ENCODE measurements at places on chromosomes 2 and 18.
A peak's percentile ranks its signal among the peaks of the same experiment; 100 is the strongest.

DNA sequence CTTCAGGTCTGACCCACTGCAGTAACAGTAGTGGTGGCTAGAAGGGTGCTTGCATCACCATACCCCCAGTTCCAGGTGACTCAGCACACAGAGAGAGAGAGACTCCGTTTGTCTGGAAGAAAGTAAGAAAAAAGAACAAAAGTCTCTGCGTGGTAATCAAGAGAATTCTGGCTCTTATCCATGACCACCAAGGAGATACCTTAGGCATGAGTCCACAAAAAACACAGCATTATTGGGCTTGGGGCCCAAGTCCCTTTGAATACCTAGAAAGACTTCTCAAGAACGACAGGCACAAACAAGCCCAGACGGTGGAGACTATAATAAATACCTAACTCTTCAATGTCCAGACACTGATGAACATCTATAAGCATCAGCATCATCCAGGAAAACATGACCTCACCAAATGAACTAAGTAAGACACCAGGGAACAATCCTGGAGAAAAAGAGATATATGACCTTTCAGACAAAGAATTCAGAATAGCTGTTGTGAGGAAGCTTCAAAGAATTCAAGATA lies 21.7 kb upstream of the BAZ2B start:
- no peak for DNase-seq

- DNase-seq = no peak
Measured at GRCh38 chr2:43391878-43392215, 165.4 kb upstream of the ZFP36L2 start.

DNA sequence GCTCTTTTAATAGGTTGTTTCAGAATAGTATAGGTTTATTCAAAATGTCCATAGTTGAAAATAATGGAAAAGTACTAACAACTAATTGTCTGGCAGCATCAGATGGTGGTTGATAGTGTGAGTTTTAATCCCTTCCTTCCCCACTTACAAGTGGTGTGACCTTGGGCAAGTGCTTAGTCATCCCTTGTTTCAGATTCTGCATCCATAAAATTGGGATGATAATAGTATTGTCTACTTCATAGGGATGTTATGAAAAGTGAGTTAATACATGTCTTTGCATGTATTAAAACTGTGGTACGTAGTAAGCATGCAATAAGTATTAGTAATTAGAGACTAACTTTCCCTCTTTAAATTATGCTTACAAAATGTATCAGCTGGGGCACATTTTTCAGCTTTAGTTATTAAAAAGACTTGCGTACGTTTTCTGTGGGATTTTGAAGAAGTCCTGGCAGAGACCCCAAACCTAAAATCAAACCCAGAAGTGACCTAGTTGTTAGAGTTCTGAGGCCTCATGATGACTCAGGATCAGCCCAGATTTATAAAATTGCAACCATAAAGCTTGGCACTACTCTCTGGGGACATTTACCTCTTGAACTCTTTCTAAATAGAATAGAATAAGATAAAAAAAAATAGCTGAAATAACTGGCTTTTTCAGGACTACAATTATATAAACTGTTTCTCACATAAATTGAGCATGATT lies 8.6 kb downstream of the ITGA4 start:
- DNase-seq = no peak

- no peak for DNase-seq
Measured at GRCh38 chr2:29072971-29073725, 1.2 kb downstream of the PCARE start.

DNA sequence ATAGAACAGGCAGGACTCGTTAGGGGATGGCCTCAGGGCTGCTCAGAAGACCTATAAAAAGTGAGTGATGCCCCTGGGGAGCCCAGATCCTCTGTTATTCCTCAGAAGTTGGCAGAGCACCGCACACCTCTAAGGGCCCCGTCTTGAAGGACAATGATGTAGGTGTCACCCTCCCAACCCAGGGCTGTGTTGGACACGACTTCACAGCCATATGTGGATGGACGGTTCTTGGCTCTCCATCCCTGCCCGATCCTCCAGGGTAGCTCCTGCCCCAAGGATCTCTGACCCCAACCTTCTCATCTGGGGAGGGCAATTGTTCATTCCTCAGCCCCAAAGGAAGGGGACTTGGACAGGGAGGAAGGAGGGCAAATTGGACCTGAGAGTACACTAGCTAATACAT lies 246.1 kb downstream of the DYSF start:
- DNase-seq = no peak

- DNase-seq = no peak
Measured at GRCh38 chr2:105760191-105760590, 15.5 kb downstream of the NCK2 start.

DNA sequence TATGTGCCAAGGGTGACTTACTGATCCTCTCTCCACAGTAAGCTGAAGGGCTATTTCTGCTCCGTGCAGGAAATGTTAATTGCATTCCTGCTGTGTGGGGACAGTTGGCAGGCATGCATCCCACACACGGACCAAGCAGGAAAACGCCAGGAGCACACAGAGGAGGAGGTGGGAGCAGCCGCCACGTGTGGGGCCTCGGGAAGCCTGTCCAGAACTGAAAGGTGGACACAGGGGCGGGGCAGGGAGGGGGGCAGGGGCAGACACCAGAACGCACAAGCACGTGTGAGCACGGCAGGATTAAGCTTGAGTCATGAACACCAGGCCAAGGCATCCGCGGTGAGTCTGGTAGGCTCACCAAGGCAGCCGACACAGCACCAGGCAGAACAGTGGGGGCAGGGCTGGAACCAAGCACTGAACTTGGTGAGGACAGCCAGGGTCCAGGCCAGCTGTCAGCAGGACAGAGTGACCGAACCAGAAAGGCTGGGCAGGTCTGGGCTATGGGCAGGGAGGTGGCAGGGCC lies 177.1 kb downstream of the EIPR1 start:
- no peak for DNase-seq

GRCh38 chr2:41038408-41038807 lies 586.5 kb upstream of the SLC8A1 start:
- no peak for DNase-seq

DNA sequence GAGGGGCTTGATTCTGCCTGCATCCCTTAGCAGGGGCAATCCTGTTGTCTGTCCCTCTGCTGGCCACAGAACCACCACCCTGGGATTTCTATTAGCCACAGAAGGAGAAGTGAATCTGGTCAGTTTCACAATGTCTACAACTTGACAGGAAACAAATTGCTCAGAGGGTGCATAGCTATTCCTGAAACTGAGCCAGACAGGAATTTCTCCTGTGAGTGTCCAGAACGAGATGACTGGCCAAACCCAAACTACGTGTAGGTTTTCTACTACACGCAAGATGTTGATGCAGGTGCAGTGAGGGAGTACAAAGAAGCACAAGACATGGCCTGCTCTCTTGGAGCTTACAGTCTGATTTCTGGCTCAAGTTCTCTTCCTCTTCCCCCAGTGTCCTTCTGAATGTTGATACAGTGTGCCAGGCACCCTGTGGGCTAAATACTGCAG lies 201.9 kb downstream of the CLIP4 start:
- DNase-seq = no peak

GRCh38 chr18:53458944-53459580 lies 765.4 kb downstream of the MBD2 start:
- no peak for DNase-seq

DNA sequence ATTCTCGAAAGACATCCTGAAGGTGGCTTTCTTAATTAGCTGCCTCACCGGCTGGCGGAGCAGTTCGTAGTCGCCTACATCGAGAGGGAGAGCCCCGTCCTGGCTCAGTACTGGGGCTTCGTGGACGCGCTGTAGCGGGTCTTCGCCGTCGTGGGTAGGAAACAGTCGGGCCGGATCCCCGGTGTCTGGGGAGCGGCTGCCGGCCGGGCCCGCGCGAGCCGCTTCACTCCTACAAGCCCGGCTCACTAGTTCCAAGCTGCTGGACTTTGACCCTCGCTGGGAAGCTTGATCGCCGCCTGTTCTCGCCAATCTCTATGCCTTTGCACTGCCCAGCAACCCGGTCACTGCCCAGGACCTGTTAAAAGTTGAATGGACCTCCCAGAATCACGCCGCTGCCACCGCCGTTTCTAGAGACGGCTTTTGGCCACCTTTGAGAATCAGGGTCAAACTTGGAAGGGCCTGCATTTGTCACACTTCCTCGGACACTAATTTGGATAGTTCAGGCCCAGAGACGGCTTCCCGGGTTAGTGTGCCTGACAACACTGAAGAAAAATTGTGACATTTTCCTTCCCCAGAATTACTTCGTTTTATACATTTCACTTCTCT lies 41.4 kb upstream of the AKAIN1 start:
- DNase-seq = no peak

- DNase-seq = no peak
Measured at GRCh38 chr2:131753640-131754561, 226.2 kb downstream of the CCDC74A start.

DNA sequence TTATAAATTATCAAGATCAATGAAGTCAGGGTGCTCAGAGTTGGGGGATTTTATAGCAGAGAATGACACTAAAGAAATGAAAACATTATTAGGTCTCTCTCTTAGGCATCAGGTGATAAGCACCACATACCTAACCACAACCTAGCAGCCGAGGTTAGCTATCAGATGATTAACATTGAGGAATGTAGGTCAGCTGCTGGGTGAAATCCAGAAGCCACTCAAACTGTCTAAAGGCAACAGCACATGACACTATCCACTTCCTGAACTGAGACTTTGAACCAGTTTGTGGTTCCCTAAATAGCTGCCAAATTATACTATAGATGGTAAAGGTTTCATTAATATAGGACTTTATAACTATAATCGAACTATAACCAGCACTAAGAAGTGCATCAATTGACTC lies 4.7 kb downstream of the EPG5 start:
- DNase-seq = no peak

GRCh38 chr2:142973160-142973821 lies 95.8 kb downstream of the KYNU start:
- DNase-seq = no peak

GRCh38 chr2:95016616-95017015 lies 8.9 kb upstream of the MAL start:
- no peak for DNase-seq

- no peak for DNase-seq
Measured at GRCh38 chr2:169050476-169051240, 18.7 kb upstream of the DHRS9 start.

DNA sequence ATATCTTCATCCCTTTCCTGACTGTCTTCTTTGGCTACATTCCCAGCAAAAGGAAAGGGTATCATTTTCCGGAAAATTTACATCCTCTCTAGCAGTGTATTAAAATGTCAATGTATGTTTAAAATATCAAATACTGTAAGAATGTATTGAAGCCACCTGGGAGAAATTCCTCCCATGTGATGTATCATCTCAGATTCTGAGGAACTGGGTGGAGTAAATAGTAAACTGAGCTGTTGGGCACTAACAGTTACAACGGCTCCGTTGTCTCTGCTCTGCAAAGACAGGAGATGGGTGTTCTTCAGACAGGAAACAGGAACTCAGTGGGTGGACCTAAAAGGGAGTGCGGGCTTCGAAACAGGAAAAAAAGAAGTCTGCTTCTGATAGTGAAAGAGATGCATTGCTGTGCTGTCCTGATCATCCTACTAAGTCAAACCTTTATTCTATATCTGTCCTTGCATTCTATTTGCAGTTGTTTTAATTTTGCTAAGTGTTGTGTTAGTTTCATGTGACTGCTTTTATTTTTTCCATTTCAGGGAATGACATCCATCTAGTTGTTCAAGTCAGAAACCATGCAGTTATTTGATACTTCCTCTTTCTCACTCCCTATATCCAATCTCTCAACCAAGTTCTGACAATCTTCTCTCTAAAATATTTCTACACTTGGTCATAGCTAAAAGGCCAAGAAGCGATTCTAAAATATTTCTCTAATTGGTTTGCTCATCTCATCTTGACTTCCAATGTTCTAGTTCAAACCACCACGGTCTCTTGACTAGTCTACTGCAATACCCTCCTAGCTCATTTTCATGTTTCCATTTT lies 19.4 kb downstream of the DOK1 start:
- no peak for DNase-seq

DNA sequence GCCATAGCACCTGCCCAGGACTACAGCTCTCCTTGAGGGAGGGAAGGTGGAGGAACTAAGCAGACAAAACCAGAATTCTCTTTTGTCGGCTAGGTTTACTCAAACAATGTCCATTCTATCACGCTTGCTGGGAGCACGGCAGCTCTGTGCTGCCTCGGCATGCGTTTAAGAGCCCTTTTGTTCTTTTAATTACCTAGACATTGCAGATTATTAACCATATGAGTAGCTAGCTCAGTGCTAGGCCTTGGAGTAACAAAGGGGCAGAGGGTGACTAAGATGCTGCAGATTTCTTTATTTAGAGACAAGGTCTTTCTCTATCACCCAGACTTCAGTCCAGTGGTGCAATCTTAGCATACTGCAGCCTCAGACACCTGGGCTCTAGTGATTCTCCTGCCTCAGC lies 11.1 kb downstream of the MSGN1 start:
- DNase-seq = no peak

DNA sequence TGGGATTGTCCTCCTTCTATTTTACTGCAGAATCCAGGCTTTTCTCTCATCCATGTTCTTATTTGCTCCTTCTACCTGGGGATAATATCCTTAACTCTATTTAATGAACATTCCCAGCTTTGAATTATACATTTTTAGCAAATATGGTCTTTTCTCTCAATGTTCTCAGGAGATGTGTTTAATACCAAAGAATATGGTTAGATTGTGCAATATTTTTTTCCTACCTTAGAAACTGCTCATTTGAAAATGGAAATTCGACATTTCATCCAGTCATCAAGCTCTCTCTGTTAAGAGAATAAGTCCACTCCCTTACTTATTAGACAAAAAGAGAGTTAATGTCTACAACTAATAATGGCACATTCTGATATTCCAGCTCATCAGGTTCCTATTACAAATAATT lies 160.4 kb upstream of the GULP1 start:
- DNase-seq = no peak

- DNase-seq = no peak
Measured at GRCh38 chr18:62370366-62370765, 45.3 kb downstream of the TNFRSF11A start.

DNA sequence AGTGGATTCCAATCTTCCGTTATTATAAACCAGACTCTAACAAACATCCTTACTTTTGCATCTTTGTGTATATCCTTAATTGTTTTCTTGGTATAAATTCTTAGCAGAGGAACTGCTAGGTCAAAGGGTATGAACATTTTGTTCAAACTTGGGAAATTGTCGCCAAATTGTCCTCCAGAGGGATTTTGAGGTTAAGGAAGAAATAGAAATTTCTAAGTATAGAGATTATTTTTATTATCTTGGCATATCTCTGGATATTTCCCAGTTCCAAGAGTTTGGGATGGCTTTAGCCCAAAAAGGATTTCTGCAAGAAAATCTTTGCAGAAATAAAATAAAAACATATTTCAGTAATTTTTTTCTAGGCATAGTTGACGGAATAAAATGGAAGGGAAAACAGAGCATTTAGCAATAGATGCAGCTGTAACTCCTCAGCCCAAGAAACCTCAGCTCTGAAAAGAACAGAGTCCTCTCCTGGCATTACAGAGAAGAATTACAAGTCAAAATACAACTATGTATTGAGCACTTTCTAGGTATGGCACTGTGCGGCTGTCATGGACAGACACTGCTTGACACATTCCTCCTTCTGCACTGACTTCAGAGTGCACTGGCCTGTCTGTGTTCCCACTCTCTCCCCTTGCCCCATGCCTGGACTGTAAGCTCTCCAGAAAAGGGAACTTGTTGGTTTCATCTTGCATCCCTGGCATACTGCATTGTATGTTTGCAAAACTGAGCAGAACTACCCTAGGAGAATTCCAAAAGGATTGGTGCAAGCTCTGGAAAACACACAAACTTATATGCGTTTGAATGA lies 117.3 kb upstream of the STON1 start:
- no peak for DNase-seq

GRCh38 chr2:106563195-106563594 lies 76.0 kb downstream of the CD8B2 start:
- DNase-seq = peak; percentile 24
